ENCODE measurements at places on chromosomes 13 and 19. TPM values are rescaled to one million over a fixed set of nuclear protein-coding genes. Genes with fewer than 3 reads are reported as not detected.

- no peak for DNase-seq
These were observed at the start of gene DOCK9 for GRCh38 chr13:98977568-98978265. Gene DOCK9 (minus strand): TSS chr13:98978064. CDS start chr13:98977909, 155 bp downstream.

- DNase-seq = no peak
These were observed 107.0 kb downstream of the PCDH9 start for GRCh38 chr13:67123165-67123564.

CEACAM7 gene
- not detected for total RNA-seq

C19orf67 gene
- not detected for total RNA-seq

MICU2 gene
- total RNA-seq = 34.6 TPM

DNA sequence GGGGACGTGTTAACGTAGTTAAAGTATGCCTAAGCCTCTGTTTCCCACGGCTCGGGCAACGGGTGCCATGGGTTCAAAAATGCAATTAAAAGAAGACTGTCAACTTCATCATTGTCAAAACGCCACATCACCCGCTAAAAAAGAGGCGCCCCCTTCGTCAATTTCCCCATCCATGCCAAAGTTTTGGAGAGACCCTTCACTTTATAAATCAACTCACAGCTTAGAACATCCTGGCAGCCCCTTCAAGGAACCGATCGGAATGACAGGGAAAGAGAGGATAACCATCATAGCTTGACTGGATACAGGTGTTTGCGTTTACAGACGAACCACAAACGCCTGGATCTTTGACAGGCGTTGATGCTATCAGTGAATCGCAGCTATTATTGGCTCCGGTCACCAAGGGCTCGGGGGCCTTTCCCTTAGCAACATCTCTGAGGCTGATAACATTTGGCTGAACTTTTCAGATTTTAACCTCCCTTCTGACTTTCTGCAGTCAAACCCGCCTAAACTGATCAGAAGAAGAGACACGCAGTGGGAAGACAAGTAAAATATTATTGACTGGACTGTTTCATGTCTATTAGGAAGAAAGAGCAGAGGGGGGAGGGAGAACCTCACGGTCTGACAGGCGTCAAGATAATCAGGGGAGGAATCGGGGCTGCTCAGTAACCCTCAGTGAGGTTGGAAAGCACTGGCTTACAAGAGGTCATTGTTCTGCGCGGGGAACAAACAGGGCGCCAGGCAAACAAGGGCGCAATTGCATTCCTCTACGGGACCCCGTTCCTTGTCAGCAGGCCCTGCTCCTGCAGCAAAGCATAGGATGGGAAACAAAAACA is 322.5 kb upstream of the ZNF507 start:
- no peak for DNase-seq

- no peak for DNase-seq
These were observed 38.6 kb downstream of the ELL start for GRCh38 chr19:18483119-18483890.

DNA sequence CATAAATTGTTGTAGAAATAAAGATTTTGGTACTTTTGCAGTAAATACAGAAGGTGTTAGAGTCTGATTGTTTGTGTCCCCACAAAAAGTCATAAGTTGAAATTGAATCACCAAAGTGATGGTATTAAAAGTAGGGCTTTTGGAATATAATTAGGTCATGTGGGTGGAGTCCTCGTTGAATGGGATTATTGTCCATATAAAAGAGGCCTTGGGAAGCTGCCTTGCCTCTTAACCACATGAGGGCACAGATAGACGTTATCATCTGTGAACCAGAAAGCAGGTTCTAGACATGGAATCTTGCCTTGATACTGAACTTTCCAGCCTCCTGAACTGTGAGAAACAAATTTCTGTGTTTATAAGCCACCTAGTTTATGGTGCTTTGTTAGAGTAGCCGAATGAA is 186.8 kb downstream of the PRR20E start:
- no peak for DNase-seq

FFAR1 gene
- not detected for total RNA-seq

Measured in activated CD8-positive, alpha-beta memory T cell treated with anti-CD3 and anti-CD28 coated beads, Interleukin-2, amount 10 ng/mL, durations not matched to agents 7 days and 5 days (primary cell).